Mesothelial cell of epicardium (in vitro differentiated cells): ENCODE measurements at places on chromosomes 7 and 10. TPM values are rescaled to one million over a fixed set of nuclear protein-coding genes. Genes with fewer than 3 reads are reported as not detected.

- peaks cover 3% of the 10 kb centered on the region for H3K4me1 ChIP-seq
- H3K27me3 ChIP-seq: no peaks in the 10 kb centered on the region
- no peak for DNase-seq
- no peak overlapping the region for H3K4me3 ChIP-seq
- H3K27ac ChIP-seq: no peak overlapping the region
- H3K36me3 ChIP-seq: peaks cover 20% of the 10 kb centered on the region
These were observed 73.7 kb downstream of the TYW1B start for GRCh38 chr7:72754312-72754711.

DNA sequence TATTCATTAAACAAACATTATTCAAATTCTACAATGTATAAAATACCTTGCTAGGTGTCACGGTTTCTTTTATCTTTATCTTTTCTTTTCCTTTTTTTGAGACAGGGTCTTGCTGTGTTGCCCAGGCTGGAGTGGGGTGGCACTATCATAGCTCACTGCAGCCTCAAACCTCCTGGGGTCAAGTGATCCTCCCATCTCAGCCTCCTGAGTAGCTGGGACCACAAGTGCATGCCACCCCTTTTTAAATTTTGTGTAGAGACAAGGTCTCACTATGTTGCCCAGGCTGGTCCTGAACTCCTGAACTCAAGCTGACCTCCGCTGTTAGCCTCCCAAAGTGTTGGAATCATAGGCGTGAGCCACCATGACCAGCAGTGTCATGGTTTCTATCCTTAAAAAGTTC lies 17.9 kb upstream of the BLOC1S2 start:
- no peak overlapping the region for H3K27ac ChIP-seq
- no peaks in the 10 kb centered on the region for H3K4me1 ChIP-seq
- peaks cover 48% of the 10 kb centered on the region for H3K27me3 ChIP-seq

DNA sequence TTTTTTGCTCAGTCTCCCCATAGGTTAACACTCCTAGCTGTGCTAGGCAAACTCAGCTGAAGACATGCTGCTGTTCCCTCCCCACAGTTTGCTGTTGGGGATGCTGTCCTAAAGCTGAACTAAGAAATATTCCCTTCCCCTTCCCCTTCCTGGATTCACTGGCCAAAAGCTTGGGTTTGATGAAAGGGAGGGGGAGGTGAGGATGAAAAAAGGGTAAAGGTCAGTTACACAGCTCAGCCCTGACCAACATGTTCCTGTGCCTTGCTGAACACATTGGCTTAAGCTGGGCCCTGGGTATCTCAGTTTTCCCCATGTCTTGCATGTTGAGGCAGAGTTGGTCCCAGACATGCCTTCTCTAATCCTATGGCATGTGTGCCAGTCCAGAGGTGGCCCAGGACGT lies 15.3 kb downstream of the CCM2 start:
- no peak overlapping the region for H3K4me3 ChIP-seq
- H3K27ac ChIP-seq: no peak overlapping the region
- H3K36me3 ChIP-seq: peaks cover 29% of the 10 kb centered on the region
- H3K27me3 ChIP-seq: no peaks in the 10 kb centered on the region
- no peaks in the 10 kb centered on the region for H3K4me1 ChIP-seq

Gene EBLN1
- total RNA-seq: not detected in 3 replicates

- H3K27ac ChIP-seq: no peak overlapping the region
- DNase-seq: no peak
- no peaks in the 10 kb centered on the region for H3K36me3 ChIP-seq
These were observed 83.7 kb downstream of the CYP2C19 start for GRCh38 chr10:94846204-94846603.

Gene DNAH11
- 0.50 to 0.80 TPM (median 0.53 TPM) in 3 replicates for total RNA-seq

DNA sequence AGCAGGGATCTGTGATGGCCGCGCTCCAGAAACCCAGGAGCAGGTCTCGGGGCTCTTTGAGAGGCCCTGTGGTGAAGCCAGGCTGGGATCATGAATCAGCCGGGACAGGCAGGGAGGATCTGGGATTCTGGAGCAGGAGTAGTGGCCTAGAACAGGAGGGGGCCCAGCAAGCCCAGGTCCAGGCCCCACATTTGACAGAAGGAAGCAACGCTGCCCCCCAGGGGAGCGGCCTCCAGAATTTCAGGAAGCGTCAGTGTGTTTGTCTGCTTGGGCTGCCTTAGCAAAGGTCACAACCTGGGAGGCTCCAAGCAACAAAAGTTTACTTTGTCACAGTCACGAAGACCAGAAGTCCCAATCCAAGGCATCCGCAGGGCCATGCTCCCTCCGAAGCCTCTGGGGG lies 36.8 kb downstream of the CLRN3 start:
- H3K27ac ChIP-seq: no peak overlapping the region
- H3K27me3 ChIP-seq: peaks cover 28% of the 10 kb centered on the region
- H3K4me3 ChIP-seq: no peak overlapping the region
- H3K36me3 ChIP-seq: no peaks in the 10 kb centered on the region
- DNase-seq: no peak
- no peaks in the 10 kb centered on the region for H3K4me1 ChIP-seq

DNA sequence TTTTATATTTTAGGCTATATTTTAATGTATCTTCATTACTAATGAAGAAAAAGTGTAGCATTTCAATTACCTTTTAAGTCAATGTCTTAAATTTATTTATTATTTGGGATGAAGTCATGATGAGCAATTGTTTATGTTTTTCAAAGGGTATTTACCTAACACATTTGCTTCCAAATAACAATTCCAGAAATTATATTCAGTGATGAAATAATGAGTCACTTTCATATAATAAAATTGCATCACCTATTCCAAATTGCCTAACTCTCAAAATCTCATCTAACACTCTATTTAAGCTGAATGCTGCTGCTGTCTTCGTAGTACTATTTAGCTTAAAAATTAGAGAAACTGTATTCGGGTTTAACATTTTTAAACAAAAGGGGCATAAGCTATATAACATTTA lies 97.7 kb downstream of the PRKG1 start:
- peaks cover 8% of the 10 kb centered on the region for H3K36me3 ChIP-seq
- no peak overlapping the region for H3K4me3 ChIP-seq
- H3K4me1 ChIP-seq: no peaks in the 10 kb centered on the region
- no peak for DNase-seq
- H3K27me3 ChIP-seq: no peaks in the 10 kb centered on the region

DNA sequence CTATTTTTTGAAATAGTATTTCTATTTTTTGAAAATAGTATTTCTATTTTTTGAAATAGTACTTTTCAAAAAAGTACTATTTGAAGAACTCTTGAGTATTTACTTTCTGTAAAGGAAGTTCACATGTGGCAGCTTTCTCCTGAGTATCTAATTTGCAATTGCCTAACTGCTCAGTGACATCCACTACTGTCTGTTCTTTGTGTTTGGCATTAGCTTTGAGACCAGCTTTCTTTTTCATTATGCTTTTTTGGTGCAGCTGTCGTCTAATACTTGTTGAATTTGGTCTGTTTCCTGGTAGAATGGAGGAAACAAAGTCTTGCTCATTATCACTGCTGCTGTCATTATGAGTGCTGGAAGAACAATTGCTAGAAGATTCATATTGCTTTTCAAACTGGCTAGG lies 99.1 kb downstream of the BMPR1A start:
- H3K27ac ChIP-seq: no peak overlapping the region
- H3K27me3 ChIP-seq: no peaks in the 10 kb centered on the region
- no peak for DNase-seq
- H3K4me1 ChIP-seq: peaks cover 9% of the 10 kb centered on the region
- H3K4me3 ChIP-seq: no peak overlapping the region

DNA sequence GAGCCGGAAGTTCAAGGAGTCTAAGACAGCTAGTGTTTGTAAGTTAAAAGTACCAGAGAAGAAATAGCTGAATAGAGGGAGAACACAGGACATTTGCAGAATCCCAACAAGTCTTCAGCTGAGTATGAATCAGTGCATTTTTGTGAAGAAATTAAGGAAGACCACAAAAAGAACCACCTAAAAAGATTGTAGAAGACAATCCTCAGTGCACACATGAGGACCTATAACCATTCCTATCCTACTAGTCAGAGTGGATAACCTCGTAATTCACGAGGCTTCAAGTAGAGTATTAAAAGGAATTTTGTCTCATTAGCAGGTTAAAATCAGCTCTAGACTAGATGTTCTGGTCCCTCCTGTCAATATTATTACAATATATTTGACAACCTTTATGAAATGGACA lies 295.4 kb upstream of the KAT6B start:
- H3K4me3 ChIP-seq: no peak overlapping the region
- no peaks in the 10 kb centered on the region for H3K4me1 ChIP-seq
- DNase-seq: no peak
- H3K27me3 ChIP-seq: no peaks in the 10 kb centered on the region

DNA sequence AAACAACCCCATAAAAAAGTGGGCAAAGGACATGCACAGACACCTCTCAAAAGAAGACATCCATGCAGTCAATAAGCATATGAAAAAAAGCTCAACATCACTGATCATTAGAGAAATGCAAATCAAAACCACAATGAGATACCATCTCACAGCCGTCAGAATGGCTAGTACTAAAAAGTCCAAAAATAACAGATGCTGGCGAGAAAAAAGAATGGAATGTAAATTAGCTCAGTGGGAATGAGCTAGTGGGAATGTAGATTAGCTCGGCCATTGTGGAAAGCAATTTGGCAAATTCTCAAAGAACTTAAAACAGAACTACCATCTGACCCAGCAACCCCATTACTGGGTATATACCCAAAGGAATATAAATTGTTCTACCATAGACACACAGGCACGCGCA lies 287.0 kb downstream of the WDR37 start:
- no peak for DNase-seq
- H3K27ac ChIP-seq: no peak overlapping the region
- peaks cover 2% of the 10 kb centered on the region for H3K4me1 ChIP-seq
- no peak overlapping the region for H3K4me3 ChIP-seq

GRCh38 chr10:19049567-19049966 lies 966 bp downstream of the MALRD1 start:
- no peaks in the 10 kb centered on the region for H3K36me3 ChIP-seq
- H3K4me3 ChIP-seq: no peak overlapping the region
- DNase-seq: no peak
- peaks cover 15% of the 10 kb centered on the region for H3K4me1 ChIP-seq
- H3K27ac ChIP-seq: no peak overlapping the region
- H3K27me3 ChIP-seq: peaks cover 5% of the 10 kb centered on the region
